MG63 (cell line): ENCODE measurements at places on chromosomes 11 and 22. TPM values are rescaled to one million over a fixed set of nuclear protein-coding genes. Genes with fewer than 3 reads are reported as not detected.

CHRNA10 gene
- 0.72 TPM in 1 of 2 replicates, not detected in the other for total RNA-seq

DNA sequence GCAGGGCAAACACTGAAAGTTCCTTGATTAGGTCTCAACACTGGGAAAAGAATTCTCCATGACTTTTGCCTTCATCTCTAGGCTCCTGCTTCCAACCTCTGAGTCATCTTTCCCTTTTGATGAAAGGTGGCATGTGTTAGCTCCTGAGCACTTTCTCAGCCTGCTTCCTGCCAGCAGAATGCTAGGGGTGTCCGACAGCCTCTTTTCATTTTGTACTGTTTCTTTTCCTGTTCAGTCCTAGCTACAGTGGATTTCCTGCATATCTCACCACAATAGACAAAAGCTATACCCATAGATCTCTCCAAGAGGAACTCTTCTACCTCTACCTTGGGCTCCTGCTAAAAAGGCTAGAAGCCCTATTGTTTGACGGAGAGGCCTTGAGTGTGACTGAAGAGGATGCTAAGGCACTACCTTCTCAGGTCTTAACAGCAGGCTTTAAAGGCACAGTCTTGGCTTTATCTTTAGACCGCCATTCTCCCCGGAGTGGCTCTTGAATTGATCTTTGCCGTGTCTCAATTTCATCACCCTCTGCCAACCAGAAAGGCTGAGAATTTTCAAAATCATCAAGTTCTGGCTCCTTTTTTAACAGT, 145.5 kb downstream of the RBFOX2 start:
- peak; percentile 62 for DNase-seq

DNA sequence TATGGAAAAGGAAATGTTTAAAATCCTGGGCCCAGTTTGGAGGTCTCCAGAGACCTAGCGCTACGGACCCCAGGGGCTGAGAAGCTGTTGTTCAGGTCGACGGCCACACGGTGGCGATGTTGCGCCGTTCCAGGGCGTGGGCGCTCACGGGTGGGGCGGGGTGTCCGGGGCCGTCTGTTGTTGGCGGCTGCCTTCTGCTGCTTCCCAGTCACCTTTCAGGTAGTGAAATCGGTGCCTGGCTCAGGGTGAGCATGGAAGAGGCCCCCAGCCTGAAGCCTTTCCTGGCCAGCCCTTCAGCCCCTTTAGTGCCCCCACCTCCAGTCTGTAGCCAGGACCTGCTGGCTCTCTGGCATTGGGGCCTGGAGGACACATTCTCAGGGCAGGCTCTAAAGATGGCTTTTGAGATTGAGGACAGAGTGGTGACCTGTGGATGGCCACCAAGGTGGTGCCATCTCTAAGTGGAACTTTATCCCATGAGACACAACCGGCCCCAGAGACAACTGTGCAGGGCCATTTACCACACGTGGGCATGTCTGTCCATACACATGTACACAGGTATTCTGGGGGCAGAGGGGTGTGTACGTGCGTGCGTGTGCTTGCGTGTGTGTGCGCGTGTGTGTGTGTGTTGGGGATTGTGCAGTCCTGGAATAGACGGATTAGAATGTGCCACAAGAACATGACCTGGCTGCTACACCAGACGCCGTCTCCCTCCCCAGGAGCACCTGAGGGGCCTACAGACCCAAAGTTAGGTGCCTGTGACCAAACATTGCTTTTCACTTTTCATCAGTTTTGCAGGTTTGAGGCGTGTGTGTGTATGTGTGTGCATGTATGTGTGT, 53.8 kb downstream of the ST14 start:
- peak; percentile 32 for DNase-seq

PLEKHB1 gene
- not detected in 2 replicates for total RNA-seq

BDNF gene
- 20.6 and 21.2 TPM in 2 replicates for total RNA-seq

LRRC74B gene
- not detected in 2 replicates for total RNA-seq

DNA sequence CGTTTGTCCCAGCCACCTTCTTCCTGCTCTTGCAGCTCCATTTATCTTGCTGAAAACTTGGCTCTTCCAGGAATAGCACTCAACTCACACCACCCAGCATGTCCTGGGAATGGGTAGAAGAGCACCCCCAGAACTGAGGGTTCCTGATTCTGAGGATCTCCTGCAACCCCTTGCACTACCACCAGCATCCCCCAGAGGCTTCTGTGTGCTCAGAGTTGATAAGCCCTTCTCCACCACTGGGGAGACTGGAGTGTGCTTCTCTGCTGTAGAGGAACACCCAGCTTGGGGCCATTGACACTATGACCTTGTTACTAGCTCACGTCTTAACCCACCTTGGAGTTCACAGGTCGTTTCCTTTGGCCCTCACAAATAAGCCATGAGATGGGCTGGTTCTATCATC, 121.0 kb downstream of the GRIK4 start:
- DNase-seq: no peak

OR5B12 gene
- total RNA-seq: not detected in 2 replicates

DNA sequence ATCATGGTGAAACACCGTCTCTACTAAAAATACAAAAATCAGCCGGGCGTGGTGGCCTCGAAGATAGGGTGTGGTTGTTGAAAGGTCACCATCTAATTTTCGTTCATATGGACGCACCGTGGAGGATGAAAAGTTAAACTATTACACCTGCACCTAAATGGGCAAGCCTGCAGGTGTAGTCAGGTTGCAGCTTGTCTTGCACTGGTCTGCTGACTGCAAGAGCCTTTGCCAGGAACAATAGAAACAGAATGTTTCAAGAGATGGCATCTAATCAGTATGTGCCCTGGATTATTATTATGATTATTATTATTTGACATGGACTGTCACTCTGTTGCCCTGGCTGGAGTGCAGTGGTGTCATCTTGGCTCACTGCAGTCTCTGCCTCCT, 908 bp downstream of the NADSYN1 start:
- no peak for DNase-seq

GRCh38 chr11:8288166-8288772, 24.6 kb upstream of the LMO1 start:
- no peak for DNase-seq
